Tongue (tissue), 3 donors: ENCODE measurements at places on chromosomes 16 and 17. TPM values are rescaled to one million over a fixed set of nuclear protein-coding genes. Genes with fewer than 3 reads are reported as not detected.
A peak's percentile ranks its signal among the peaks of the same experiment; 100 is the strongest.

Gene IKZF3
- 0.51 TPM for total RNA-seq

Gene CD19
- total RNA-seq = not detected

Gene VAT1L
- 2.3 TPM for total RNA-seq

Gene NOD2
- total RNA-seq = 2.5 TPM

Gene CCL13
- not detected for total RNA-seq

Gene CMTM2
- total RNA-seq = not detected

Gene SPN
- 0.62 TPM for total RNA-seq

Gene KRTAP4-9
- not detected for total RNA-seq

Gene NACA2
- not detected for total RNA-seq

Gene FLOT2
- total RNA-seq = 51.2 TPM

Gene ZNF821
- 6.6 TPM for total RNA-seq

- DNase-seq = peak; percentile 78
Measured at GRCh38 chr17:50318501-50319285, 27.2 kb upstream of the XYLT2 start.

DNA sequence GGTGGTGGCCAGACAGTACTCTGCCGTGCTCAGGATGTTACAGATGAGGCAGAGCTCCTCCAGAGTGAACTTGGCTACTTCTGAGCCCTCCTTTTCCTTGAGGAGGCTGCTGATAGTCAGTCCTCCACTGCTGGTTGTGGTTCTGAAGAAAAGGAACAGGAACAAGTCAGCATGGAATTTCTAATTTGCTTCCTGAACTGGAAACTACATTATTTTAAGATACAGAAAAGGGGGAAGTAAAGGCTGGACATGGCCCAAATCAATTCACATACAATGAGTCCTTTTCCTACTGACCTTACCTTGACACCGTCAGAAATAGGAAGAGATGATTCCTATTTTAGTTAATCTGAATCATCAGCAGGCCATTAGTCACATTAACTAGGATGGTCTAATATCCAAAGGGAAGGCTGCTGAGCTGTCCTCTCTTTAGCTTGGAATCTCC is 154.2 kb downstream of the VPS53 start:
- DNase-seq = no peak

GRCh38 chr17:4815043-4815675 is 8.2 kb downstream of the PLD2 start:
- DNase-seq = no peak

DNA sequence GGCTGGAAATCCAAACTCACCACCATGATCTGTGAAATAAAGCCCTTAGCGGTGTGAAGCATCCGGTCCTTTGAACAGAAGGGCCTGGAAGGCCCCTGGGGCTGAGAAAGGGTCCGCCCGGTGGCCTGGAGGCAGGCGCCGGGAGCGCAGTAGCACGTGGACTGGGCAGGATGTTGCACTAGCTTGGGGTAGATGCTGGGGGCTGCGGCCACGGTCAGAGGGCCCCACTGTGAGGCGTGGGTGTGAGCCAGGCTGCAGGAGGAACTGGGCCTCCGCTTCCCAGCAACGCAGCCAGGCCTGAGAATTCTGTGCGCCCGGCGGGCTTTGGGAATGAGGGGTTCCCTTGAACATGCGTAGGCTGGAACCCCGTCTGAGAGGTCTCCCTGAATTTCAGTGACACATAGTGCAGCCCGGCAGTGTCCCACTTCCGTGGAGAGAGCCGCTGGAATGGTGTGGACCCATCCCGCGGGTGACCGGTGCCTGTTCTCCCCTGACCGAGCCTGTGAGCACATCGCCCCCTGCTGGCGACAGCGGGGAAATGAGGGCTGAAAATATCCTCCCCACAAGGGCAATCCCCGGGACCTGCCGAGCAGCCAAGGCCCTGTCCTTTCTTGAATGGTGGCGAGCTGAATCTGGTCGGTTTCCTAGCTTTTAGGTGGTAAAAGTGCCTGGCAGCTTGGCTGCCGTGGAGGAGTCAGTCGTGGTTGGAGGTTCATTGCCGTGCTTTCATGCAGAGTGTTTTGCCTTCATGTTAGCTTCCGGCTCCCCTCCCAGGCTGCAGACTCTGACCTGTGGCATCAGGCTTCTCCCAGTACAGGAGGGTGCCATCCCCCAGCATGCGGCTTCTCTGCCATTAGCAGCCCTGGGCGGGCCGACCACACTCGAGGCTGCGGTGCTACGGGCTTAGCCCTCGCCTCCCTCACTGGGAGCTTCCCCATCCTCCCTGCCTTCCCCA is 43.8 kb downstream of the DNAJA2 start:
- peak; percentile 70 for DNase-seq

DNA sequence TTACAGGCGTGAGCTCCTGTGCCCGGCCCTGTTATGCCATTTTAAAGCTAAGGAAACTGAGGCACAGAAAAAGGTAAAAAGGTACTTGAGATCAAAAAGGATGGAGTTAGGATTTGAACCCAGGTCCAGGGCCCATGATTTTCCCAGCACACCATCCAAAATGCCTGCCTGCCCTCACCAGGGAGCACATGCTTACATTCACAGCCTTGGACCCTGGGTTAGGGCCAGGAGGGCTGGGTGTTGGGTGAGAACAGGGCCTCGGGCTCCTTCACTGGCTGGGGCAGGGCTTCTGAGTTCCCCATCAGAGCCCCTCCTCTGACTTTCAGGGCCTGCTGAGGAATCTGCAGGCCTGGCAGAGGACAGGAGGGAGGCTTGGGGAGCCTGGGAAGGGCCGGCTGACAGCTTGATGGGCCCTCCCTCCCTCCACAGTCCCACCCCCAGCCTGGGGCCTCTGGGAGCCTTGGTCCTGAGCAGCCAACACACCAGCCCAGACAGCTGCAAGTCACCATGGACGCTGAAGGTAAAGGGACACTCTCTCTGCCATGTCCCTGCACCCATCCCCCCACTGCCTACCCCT is at the start of gene QPRT:
Gene QPRT, plus strand, starts transcription at position 490 of the 577 bp plus-strand sequence. Its CDS starts 18 bp downstream, at position 508.
- peak; percentile 90 for DNase-seq

- DNase-seq = no peak
Measured at GRCh38 chr17:17004251-17004996, 32.5 kb upstream of the TNFRSF13B start.

DNA sequence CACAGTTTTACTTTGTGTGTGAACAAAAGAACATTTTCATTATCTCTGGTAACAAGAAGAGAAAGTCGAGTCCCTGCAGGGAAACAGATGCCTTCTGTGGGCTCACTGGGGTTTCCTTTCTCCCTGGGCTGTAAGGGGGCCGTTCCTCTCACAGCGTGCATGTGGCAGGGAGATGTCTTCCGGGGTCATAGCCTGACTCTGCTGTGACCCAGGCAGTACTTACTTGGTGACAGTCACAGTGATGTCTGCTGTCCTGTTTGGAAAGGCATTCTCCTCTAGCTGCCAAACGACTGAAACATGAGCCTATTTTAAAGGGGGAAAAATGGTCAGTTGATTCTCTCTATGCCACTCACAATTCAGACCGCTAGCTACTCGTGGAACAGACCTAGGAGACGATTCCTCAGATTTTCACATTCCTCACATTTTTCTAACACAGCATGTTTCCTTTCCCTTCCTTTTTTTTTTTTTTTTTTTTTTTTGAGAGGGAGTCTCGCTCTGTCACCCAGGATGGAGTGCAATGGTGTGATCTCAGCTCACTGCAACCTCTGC is 7.3 kb downstream of the HASPIN start:
- DNase-seq = no peak

GRCh38 chr17:67478401-67479041 is 101.4 kb downstream of the PITPNC1 start:
- no peak for DNase-seq

GRCh38 chr16:52528393-52529065 is 18.4 kb downstream of the TOX3 start:
- no peak for DNase-seq

DNA sequence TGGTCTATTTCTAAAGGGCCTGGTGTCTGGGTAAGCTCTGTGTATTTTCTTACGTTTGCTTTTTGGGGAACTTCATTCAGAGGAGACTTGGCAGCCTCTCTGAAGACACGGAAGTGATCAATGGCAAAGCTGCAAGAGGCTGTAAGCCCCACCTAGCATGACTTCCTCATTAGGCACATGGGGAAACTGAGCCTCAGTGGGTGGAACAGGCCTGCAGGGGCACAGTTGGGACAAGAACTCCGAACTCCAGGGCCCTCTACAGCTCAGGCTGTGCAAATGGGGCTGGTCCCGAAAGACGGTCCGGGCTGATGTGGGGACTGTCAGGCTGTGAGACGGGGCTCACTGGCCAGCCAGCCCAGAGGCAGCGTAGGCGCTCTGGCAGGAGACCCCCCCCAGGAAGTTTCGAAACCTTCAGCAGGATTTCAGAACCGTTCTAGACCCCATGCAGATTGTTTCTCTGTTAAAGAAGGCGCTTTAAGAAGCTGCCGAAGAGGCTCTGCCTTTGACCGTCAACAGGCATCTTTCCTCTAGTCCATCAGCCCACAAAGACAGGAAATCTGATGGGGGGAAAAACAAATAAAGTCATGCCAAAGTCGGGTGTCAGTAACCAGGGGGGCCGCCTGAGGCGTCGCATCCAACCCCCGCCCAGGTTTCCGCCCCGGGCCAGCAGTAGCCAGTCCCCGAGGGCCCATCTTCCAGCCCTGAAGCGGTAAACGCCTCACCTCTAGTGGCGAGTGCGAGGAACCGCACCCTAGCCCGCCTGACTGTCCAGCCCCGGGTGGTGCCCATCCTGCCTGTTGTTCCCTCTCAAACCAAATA is 79.8 kb upstream of the TBC1D3K start:
- DNase-seq = peak; percentile 25

DNA sequence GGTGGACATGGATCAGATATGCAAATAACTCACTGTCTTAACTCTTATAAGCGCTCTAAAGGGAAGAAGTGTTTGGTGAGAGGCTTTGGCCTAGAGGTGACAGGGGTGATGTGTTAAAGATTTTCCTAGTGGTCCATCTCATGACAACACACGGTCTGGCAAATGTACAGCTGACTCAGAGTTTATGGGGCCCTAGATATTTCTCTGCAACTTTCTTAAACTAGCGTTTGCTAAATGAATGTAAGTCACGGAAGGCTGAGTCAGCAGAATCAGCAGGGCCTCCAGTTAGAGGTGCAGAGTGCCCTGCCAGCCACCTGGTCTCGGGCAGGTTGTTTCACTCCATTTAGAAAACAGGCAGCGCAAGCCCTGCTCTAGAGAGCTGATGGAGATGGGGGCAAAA is 40.1 kb downstream of the CLEC16A start:
- DNase-seq = no peak

DNA sequence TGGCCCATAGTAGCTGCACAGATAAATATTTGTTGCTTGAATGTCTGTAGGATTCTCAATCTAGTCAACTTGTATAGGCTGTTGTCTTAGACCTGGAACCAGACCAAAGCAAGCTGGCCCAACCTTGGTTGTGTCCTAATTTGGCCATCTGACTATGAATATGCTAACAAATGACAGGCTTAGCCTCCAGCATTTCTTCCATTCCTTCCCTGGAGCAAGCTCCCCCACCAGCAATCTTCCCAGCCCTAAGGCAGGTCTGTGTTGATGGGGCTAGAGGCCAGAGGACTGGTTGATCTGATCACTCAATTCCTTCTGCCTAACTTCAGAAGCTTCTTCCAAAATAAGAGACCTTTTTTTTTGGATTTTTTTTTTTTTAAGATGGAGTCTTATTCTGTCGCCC is 9.4 kb upstream of the PHOSPHO1 start:
- DNase-seq = no peak

- DNase-seq = no peak
Measured at GRCh38 chr17:1478418-1478817, 14.1 kb downstream of the MYO1C start.

DNA sequence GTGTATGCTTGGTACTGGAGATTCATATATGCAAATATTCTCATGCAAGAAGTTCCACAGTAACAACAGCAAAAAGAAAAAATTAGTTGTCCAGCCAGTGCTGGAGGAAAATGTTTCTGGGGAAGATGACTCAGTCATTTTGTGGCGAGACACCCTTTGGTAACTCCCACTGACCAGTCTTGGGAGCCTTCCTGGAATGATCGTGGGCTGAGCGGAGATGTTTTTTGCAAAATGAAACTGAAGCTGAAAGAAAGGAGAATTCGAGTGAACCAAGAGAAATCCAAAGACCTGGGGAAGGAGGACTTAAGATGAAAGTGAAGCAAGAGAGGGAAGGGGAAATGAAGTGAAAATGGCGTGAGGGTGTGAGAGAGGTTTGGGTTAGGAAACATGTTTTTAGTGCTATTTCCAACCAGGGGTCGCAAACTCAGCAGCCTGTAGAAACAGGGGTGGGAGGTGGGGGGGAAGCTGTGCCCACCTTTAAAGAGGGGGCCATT is 5.2 kb downstream of the ITPRIPL2 start:
- no peak for DNase-seq

DNA sequence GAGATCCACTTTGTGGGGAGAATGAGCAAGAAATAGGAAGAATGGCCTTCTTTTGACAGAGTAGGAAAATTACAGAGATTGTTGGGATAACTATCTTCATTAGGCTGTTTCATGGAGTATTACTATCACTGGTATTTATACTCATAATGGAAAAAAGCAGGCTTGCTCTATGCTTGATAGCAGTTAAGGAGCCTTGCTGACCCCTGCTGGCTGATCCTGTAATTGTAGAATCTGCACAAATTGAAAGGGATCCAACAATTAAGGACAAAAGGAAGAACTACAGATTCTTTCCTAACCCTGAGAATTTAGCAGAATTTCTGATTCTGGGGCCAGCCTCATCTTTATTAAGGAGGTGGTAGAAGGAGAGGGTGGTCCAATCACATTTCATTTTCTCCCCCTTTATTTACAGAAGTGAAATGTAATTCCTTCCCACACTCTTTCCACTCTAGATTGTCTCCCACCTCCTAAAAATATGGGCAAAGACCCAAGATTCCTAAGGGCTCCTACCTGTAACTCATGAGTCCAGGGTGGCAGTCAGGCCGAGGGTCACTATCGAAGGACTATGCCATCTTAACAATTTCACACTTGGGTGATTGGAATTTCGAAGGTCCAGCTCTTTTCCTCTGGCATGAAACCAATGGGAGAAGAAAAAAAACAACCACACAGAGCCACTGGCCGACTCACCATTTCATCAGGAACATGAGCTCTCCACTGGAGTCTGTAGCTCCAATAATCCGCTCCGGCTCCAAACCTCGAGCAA is 26.3 kb downstream of the NFE2L1 start:
- peak; percentile 92 for DNase-seq

GRCh38 chr17:1580979-1581676 is 18.5 kb upstream of the PITPNA start:
- DNase-seq = no peak

- DNase-seq = peak; percentile 80
Measured at GRCh38 chr16:69566240-69566980, 644 bp downstream of the NFAT5 start.

- peak; percentile 28 for DNase-seq
Measured at GRCh38 chr17:70855401-70856054, 686.2 kb downstream of the KCNJ2 start.

GRCh38 chr17:82846061-82846691 is 6.4 kb upstream of the ZNF750 start:
- DNase-seq = no peak

- DNase-seq = no peak
Measured at GRCh38 chr16:75188832-75189477, 18.0 kb downstream of the CTRB2 start.

- DNase-seq = no peak
Measured at GRCh38 chr16:57711993-57712392, 17.4 kb downstream of the DRC7 start.

- DNase-seq = no peak
Measured at GRCh38 chr17:61827649-61828395, 35.5 kb downstream of the BRIP1 start.
